ENCODE measurements at places on chromosomes 6 and 20. TPM values are rescaled to one million over a fixed set of nuclear protein-coding genes. Genes with fewer than 3 reads are reported as not detected.

TRIM10 gene
- 1.1 TPM for polyA plus RNA-seq

HSD17B8 gene
- 12.9 TPM for polyA plus RNA-seq

CAGE1 gene
- not detected for polyA plus RNA-seq

DNA sequence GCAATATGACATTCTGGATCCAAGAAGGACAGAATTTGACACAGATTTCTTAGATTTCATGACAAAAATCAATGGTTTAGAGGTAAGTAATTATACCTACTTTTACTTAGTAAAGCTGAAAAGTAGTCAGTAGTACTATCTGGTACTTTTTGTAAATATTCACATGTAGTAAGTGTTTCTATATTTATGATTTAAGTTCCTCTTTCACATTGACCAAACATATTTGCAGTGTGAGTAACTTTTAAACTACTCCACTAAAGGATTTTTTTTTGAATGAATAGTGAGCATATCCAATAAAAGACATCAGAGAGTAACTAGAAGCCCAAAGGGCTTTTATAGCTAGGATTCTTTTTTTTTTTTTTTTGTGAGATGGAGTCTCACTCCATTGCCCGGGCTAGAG is 60.8 kb downstream of the DNAH8 start:
- no peak for DNase-seq

GRCh38 chr20:19649041-19649440 is 109.0 kb upstream of the RIN2 start:
- DNase-seq: no peak

Measured in hepatocyte (in vitro differentiated cells).